ENCODE measurements at places on chromosomes 7 and 10.

GRCh38 chr10:11338160-11338844 lies 273.1 kb downstream of the USP6NL start:
- DNase-seq, result no peak

DNA sequence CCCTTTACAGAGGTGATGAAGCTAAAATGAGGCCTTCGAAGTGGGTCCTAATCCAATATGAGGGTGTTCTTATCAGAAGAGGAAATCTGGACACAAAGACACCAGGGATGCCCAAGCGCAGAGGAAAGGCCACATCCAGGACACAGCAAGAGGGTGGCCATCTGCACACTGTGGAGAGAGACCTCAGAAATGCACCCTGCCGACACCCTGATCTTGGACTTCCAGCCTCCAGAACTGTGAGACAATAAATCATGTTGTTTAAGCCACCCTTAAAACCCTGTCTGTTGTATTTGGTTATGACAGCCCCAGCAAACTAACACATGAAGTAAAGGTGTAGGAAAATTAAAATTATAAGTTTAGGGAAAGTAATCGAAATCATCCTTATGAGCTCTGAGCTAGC lies 64.0 kb downstream of the CDC123 start:
- DNase-seq, result no peak

DNA sequence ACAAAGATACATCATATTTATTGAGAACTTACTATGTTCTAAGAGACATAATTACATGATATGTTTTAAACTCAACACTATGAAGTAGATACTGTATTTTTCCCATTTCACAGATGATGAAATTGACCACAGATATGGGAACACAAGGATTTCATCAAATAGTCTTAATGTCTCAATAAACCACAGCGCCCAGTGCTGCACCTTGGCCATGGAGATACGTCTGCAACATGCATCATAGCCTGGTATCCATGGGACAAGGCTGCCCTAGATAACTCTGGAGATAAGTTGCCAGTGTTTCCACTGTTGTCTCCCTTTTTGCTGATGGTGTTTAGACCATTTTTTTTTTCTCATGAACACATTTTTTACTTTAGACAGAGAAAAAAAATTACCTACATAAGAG lies 97.5 kb downstream of the GNAT3 start:
- no peak for DNase-seq

DNA sequence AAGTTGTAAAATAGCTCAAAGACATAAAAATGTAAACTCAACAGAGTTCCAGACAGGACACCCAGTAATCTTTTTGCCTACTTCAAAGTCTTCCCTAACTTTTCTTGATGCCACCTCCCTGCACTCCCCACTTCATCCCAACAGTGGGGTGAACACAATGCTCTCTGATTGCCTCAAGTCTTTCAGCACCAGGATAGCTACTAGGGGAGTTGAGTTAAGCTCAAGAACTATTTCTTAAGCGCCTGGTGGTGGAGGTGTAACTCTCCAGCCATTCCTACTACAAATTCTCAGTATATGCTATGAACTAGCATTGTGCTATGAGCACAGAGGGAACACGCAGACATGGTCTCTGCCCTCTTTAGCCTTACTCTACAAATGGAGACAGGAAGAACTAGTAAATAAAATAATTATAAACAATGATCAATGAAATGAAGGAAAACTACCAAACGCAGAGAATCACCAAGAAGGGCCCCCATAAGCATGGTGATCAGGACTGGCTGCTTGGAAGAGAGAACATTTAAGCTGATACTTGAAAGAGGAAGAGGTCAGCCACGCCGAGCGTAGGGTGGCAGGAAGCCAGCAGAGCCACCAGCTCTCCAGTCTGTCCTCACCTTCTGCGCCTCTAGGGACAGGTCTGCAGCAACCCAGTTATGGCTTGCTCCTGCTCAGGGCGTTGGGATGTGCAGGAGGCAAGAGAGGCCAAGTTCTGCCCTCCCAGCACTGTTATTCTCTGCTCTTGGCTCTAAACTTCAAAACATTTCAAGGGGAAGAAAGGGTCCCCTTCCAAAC lies 16.7 kb upstream of the FRA10AC1 start:
- DNase-seq, result no peak

- DNase-seq, result peak; percentile 74
These were observed 47.6 kb downstream of the PDGFA start for GRCh38 chr7:471866-472639.

GRCh38 chr10:122450353-122450990 lies 4.0 kb upstream of the ARMS2 start:
- no peak for DNase-seq

- DNase-seq, result no peak
These were observed 78.5 kb downstream of the GRID1 start for GRCh38 chr10:86287966-86288579.

DNA sequence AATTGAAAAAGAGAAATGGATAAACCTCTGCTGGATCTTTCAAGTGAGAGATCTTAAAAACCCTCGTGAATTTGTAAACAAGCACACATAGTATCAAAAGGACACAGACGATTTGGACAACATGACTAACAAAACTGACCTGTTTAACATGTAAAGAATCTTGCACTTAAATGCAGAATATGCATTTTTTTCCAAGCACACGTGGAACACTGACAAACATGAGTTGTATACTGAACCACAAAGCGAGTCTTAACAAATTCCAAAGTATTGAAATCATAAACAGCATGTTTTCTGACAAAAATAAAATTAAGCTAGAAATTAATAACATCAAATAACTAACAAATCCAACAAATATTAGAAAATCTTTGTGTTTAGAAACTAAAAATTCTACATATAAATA lies 65.0 kb upstream of the ZNF746 start:
- DNase-seq, result peak; percentile 57

- peak; percentile 82 for DNase-seq
These were observed 112.6 kb upstream of the ADAM12 start for GRCh38 chr10:126500866-126501265.

GRCh38 chr10:42744134-42744701 lies 38.4 kb upstream of the BMS1 start:
- no peak for DNase-seq

DNA sequence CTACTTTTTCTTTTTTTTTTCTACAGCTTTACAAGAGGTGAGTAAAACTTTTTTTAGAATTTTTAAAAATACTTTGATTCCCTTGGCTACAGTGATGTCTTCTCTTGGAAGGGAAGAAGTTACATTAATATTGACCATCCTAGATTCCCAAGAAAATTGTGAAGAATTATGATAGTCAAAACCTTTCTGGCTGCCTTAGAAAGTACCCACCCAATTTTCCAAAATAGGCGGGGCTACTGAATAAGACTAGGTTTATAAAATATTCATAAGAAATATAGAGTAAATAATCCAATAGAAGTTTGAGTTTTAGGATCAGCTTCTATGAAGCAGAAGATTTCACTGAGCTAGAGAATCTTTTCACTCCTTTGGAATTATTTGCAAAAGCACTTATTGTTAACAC lies 3.0 kb downstream of the COL1A2 start:
- no peak for DNase-seq

- DNase-seq, result peak; percentile 28
These were observed 42.1 kb upstream of the MKLN1 start for GRCh38 chr7:131285556-131285955.

DNA sequence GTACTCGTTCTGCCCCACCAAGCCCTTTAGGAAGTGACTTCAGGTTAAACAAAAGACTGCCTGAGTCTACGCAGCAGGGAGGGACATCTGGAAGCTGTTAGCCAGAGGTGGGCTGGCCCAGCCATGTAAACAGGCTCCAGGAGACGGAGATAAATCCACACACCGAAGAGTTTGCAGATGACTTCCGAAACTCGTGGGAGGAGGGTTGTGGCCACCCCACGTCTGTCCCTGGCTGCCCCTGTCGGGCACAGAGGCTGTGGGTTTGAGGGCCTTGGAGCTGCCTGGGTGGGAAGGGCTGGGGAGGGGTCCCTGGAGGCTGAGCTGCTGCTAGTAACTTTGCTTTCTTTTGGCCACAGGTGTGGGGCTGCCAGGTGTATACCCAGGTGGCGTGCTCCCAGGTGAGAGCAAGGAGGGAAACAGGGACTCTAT lies 15.6 kb downstream of the ELN start:
- peak; percentile 78 for DNase-seq

DNA sequence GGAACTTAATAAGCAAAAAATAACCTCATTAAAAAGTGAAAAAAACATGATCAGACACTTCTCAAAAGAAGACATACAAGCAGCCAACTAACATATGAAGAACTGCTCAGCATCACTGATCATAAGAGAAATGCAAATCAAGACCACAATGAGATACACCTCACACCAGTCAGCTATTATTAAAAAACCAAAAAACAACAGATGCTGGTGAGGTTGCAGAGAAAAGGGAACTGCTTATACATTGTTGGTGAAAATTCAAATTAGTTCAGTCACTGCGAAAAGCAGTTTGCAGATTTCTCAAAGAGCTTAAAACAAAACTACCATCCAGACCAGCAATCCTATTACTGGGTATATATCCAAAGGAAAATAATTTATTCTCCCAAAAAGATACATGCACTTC lies 513.3 kb downstream of the MDFIC start:
- no peak for DNase-seq

DNA sequence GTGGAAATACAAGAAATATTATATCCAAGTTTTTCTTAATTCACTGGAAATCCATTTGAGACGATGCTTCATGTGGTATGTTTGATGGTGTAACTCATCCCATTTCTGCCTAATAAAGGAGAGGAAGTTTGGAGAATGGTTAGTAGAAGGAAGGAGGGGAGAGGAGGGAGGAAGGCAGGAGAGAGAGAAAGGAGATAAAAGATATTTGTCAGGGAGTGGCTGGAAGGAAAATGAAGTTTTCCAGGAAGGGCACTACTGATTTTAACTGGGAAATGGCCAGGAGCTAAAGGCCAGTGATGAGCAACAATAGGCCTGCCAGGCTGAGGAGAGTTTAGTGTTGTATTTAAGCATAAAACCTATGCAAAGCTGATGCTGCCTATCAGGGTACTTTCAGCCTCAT lies 182.0 kb downstream of the STK31 start:
- no peak for DNase-seq
